ENCODE measurements at places on chromosomes 16 and 17. TPM values are rescaled to one million over a fixed set of nuclear protein-coding genes. Genes with fewer than 3 reads are reported as not detected.
A peak's percentile ranks its signal among the peaks of the same experiment; 100 is the strongest.

DNA sequence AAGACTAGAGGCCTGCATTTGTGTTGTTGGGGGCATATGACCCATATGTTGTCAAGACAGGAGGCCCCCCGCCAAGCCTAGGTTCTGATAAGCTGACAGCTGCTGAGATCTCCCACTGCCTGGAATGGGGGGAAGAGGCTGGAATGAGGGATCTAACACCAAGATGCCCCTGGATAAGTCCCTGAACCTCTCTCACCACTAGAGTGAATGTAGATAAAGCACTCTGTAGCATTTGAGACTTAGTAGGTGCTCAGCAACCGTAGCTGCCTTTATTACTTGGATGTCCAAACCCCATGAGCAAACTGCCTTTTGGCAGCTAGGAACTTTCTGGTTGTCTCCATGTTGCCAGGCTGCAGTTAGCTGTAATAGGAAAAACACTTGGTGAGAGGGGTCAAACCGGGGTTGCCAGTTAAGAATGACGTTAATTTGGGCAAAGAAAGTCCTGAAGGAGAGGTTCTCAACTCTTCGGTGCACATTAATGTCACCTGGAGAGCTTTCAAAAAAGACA is 4.4 kb upstream of the RASL10B start:
- H3K27me3 ChIP-seq = no peaks in the 10 kb centered on the region
- H3K36me3 ChIP-seq = peaks cover 5% of the 10 kb centered on the region
- no peak overlapping the region for H3K27ac ChIP-seq
- DNase-seq = no peak
- H3K4me3 ChIP-seq = no peak overlapping the region
- no peaks in the 10 kb centered on the region for H3K4me1 ChIP-seq

DNA sequence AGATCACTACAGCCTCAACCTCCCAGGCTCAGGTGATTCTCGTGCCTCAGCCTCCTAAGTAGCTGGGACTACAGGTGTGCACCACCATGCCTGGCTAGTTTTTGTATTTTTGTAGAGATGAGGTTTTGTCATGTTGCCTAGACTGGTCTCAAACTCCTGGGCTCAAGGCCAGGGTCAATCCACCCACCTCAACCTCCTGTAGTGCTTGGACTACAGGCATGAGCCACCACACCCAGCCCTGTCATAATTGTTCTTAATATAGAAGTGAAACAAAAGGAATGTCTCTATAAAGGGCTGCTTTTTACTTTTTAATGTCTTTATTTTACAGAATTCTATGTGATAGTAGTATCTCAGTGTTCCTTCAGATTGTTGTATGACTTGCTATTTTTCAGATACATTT is 345.2 kb upstream of the TBX2 start:
- no peak overlapping the region for H3K4me3 ChIP-seq
- DNase-seq = no peak

DNA sequence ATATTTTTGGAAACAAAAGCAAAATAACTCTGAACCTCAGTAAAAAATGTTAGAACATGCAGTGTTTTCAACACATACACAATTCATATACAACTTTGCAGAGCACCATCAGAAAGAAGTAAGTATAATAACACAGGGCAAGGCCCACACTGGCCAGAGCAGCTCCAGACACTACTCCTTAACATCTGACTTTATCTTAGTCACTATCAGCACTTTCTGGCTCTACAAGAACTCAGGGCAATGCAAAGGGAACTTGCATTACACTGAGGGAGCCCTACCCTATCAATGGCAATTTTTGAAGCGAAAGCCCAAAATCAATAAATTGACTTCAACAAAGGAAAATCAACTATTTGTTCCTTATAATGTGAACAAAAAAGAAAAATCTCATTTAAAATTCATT is 16.5 kb downstream of the RNF157 start:
- no peak for DNase-seq
- H3K4me1 ChIP-seq = no peaks in the 10 kb centered on the region
- H3K4me3 ChIP-seq = no peak overlapping the region
- H3K27me3 ChIP-seq = no peaks in the 10 kb centered on the region
- H3K27ac ChIP-seq = no peak overlapping the region
- H3K36me3 ChIP-seq = no peaks in the 10 kb centered on the region

DNA sequence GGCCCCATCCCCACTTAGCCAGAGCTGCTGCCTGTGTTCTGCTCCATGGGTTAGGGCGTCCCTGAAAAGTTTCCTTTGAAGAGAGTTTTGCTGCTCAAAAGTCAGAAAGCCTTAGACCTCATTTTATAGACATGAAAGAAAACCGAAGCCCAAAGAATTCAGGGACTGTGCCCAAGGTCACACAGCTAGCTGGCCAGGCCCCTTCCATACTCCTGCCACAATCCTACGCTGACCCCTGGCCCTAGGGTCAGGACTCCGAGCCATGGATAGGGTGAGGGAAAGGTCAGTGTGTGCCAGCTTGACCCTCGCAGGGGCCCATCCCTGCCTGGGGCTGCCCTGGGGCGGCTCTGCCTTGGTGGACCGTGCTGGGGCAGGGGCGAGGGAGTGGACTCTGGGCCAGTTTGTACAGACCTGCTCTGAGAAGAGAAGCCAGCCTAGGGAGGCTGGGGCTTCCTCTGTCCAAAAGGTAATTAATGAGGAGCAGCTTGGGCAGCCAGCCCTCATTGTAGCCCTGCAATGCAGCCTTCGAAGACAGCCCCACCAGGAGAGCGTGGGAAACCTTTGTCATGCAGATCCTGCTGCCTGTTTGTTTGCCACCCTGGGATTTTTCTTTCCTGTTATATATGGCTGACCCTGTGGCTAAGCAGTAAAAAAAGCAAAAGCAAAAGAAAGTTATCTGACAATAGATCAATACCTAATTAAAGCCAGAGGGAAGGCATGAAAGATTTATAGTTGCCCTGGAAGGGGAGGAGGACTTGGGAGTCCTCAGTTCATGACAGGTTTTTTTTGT is 37.4 kb downstream of the RHBDL3 start:
- DNase-seq = no peak
- no peaks in the 10 kb centered on the region for H3K36me3 ChIP-seq
- H3K4me1 ChIP-seq = no peaks in the 10 kb centered on the region
- H3K27ac ChIP-seq = no peak overlapping the region
- H3K27me3 ChIP-seq = peaks cover 2% of the 10 kb centered on the region
- H3K4me3 ChIP-seq = no peak overlapping the region

GRCh38 chr16:57380671-57381462 is 8.6 kb downstream of the CX3CL1 start:
- no peak for DNase-seq
- no peaks in the 10 kb centered on the region for H3K27me3 ChIP-seq
- H3K36me3 ChIP-seq = no peaks in the 10 kb centered on the region
- H3K4me3 ChIP-seq = no peak overlapping the region
- H3K27ac ChIP-seq = peak overlapping the region; percentile 27

DNA sequence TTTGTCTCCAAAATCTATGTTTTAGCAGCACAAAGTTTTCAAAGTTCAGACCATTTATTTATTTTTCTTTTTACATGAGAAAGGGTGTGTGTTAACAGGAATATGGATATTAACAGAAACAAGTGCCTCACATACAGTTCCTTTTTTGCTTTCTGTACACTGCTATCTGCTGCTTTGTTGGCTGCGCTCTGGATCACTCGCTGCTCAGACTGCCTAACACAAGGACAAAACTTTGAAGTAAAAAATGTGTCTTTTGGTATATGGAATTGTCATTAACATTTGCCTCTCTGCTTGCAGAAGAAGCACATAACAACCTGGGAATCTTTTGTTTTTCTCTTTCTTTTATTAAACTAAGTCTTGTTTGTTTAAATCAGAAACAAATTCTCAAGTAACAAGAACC is 262.8 kb downstream of the ZFHX3 start:
- H3K36me3 ChIP-seq = no peaks in the 10 kb centered on the region
- no peak overlapping the region for H3K4me3 ChIP-seq
- no peak for DNase-seq

DNA sequence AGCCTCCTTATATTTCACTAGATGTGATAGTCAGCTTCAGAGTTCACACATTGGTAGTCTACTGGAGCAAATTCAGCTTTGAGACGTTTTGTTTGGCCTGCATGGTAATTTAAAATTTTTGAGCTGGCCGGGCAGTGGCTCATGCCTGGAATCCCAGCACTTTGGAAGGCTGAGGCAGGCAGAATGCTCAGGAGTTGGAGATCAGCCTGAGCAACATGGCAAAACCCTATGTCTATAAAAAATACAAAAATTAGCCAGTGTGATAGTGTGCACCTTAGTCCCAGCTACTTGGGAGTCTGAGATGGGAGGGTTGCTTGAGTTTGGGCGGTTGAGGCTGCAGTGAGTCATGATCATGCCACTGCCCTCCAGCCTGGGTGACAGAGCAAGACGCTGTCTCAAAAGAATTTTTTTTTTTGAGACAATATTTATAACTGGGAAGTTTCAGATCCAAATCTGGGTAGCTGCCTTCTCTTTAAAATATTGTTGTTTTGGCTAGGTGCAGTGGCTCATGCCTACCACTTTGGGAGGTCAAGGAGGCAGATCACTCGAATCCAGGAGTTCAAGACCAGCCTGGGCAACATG is 4.8 kb upstream of the BLMH start:
- no peaks in the 10 kb centered on the region for H3K36me3 ChIP-seq
- no peak overlapping the region for H3K4me3 ChIP-seq
- peaks cover 7% of the 10 kb centered on the region for H3K4me1 ChIP-seq

OTOA gene
- total RNA-seq = 0.51 TPM

HID1 gene
- total RNA-seq = 0.77 TPM

DDX19B gene
- total RNA-seq = 40.4 TPM

ATP2C2 gene
- total RNA-seq = not detected

POLR2A gene
- total RNA-seq = 111 TPM
